Activated T-cell treated with anti-CD3 and anti-CD28 coated beads, Interleukin-2, amount 50 U/mL, for 72 hours (primary cell): ENCODE measurements at places on chromosomes 11 and 22. TPM values are rescaled to one million over a fixed set of nuclear protein-coding genes. Genes with fewer than 3 reads are reported as not detected.

The CNTF gene
- 4.5 TPM for total RNA-seq

The DDI1 gene
- not detected for total RNA-seq

GRCh38 chr11:35106595-35106994 is 32.4 kb upstream of the CD44 start:
- DNase-seq = no peak

DNA sequence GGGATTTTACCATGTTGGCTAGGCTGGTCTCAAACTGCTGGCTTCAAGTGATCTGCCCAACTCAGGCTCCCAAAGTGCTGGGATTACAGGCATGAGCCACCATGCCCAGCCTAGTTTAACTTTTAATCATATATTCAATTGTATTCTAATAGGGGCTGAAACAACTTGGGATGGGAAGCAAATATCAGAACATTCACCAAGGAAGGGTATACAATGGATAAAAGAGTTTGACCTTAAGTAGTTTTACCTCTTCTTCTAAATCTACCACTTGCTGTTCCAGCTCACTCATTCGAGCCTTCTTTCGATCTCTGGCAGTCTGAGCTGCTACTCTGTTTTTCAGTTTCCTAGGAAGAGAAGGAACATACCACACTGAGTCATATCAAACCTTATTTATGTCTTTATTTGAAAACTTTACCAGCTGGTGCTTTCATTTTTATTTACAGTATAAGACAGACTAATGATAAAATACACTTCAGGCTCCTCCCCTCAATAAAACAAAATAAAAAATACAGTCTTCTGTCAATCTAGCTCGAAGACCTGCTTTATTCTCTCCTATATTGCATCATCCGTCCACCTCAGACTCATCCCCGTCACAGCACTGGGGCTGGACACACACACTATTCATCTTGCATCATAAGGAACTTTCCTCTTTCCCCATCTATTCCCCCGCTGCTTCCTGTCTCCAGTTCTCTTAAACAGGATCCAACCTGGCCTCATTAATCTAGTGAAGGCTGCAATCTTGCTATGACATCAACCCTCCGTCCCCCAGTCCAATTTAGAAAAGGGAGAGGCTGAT is 1.4 kb downstream of the XBP1 start:
- DNase-seq = peak; percentile 53

The SLC43A3 gene
- total RNA-seq = 159 TPM

DNA sequence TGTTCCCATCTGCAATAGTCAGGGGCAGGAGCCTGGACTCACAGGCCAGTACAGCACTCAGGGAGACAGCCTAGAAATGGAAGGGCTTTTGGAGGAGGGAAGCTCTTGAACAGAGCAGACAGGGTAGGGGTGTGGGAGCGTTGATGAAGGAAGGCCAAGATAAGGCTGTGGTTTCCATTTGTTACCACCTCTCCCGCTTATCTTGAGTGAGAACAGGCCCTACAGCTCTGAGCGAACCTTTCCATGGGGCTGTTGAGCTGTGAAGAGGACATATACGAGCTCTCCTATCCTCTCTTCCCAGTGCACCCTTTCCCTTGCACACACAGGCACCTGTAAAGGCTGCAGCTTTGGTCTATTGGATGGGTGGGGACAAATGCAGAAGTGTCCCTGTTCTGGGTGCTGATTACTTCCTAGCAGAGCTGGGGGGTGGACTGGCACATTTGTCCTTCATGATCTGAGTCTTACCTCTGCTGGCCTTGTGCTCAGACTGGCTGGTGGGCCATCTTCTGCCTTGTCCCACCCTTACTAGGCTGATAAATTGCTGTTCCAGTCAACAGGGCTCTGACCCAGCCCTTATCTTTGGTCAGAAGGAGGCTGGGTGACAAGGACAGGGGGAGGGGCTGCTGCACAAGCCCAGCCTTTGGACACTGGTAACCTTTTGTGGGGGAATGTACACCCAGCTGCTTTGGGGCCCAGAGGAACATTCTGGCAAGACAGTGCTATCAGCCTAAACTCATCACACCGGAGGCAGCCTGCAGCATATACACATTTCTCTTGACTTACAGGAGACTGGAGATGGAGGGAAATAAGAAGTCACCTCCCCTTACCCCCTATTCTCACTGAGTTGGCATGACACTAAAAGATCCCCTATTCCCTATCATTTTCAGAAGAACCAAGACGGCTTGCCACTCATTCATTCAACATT is 80.1 kb upstream of the NNMT start:
- no peak for DNase-seq

DNA sequence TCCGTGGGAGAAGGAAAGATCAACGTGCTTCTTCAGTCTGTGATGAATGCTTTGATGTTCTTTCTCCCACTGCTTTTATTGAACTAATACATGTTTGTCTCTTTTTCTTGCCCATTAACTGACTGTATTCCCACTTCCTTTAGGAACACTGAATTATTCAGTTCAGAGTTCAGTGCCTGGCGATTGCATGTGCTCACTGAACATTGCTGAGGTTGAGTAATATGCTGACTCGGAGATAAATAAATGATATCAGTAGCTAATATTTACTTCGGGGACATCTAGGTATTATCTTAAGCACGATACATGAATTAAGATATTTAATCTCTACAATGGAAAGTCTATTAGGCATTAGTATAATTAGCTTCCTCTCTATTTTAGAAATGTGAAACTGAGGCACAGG is 102.3 kb upstream of the OR5AK2 start:
- DNase-seq = no peak

GRCh38 chr22:43262990-43263644 is 76.2 kb upstream of the TTLL12 start:
- peak; percentile 39 for DNase-seq

The CAVIN3 gene
- 15.1 TPM for total RNA-seq

DNA sequence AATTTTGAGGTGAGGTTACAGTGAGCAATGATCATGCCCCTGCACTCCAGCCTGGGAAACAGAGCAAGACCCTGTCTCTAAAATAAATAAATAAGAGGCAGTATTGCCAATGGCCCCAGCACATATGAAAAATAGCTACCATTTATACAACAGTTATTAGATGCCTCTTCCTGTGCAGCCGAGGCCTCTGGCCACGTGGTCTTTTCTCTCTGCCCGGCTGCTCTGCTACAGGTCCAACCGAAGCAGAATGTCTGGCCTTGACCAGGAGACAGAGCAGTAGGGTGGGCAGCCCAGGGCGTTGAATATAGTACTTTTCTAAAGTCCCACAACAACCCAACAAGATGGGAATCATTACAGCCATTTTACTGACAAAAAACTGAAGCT is 12.4 kb upstream of the OAF start:
- DNase-seq = no peak

- DNase-seq = no peak
These were observed 182.5 kb downstream of the CADM1 start for GRCh38 chr11:115321605-115322289.

- peak; percentile 88 for DNase-seq
These were observed at the start of gene PNPLA3 for GRCh38 chr22:43923631-43924464. TSS of gene PNPLA3 (plus strand) at chr22:43923805. CDS start at chr22:43923912, 107 bp downstream.

DNA sequence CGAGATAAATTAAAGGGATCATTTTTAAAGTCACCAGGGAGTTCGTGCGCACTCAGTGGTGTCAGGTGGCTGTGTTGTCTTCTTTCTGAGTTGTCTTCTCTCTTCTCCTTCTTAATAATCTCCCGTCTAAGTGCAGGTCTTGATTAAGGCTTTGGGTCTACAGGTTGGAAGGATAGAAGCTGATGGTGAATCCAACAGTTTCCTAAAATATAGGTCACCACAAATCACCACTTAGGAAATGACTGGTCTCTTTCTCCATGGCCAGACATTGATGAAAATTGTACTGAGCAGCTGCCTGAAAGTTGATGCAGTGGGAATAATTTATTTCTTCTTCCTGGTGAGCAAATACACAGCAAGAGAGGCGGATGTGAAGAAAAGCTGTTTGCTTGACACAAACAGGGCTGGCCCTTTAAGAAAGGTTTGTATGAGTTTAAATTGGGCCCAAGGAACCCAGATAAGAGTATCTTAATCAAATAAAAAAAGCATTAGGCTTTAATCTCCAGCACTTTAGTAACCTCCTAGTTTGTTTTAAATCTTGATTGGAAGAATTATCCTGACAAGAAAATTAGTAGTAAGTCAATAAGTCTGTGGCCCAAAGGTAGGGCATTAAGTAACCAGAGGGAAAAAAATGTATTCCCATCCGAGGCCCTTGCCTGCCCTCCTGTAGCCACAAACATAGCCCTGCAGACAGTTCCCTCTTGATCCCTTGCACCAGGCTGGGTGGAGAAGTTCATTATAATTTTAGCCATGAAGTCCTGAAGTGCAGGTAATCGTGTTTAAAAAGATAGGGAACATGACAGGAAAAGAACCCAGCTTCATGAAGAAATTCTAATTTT is 245.8 kb downstream of the KIRREL3 start:
- no peak for DNase-seq

DNA sequence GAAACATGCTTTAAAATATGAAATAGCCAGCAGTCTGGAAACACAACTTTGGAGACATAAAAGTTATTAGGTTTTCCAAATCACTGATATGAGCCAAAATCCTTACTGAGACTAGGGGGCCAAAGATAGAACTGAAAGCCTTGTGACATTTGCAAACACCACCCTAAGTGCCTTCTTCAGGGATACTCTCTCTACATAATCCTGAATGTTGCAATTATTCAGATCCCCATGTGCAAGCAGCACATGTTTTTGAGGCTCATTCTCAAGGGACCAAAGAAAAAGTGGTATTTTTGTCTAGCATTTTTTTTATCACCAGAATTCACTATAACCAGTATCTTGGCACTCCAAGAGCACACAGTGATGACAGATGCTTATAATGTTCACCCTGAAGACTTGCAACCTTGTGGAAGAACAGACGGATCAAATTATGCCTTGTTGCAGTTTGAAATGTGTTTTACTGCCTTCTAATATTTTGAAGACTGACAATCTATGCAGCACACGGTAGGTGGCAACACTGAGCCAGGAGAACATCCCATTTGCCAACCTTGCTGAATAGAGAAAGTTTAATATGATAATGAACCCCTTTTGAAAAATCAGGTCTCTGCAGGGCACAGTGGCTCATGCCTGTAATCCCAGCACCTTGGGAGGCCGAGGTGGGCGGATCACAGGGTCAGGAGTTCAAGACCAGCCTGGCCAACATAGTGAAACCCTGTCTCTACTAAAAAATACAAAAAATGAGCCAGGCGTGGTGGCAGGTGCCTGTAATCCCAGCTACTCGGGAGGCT is 78.5 kb downstream of the PLEKHA7 start:
- DNase-seq = peak; percentile 8

DNA sequence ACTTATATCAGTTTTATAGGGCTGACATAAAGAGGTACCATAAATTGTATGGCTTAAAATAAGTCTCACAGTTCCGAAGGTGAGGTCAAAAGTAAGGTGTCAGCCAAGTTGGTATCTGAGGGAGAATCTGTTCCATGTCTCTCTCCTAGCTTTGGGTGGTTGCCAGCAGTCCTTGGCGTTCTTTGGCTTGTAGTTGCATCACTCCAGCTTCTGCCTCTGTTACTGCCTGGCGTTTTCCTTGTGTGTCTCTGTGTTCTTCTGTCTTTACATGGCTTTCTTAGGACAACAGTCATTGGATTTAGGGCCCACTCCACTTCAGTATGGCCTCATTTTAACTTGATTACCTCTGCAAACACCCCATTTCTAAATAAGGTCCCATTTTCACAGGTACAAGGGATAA is 16.7 kb downstream of the MMP7 start:
- DNase-seq = no peak

DNA sequence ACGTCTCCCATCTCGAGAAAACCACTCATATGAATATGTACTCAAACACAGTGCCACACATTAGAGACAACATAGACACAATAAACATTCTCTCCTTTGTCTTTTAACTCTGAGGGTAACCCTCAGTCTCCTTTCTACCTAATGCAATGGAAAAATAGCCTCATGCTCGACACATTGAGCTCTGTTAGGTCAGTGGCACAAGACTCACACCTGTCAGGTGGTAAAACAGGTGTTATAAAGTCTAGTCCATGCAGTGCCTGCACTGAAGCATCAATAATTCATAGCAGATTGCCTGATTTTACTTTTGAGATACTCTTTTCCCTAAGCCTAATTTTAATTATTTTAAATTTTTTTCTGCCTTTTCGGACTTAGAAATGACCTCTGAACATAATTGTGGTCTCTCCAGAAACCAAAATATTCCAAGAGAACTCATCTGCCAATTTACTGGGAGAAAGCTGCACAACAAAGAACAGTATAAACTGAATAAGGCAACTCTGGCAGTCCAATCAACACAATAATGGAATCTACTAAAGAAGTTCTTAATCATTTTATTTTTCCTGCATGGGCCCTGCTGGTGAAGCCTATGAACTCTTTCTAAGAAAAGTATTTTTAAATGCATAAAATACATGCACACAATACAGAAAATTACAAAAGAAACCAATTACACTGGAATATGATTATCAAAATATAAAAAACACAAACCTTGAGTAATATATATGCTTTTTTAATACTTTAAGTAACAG is 9.9 kb downstream of the RDX start:
- DNase-seq = no peak

GRCh38 chr22:41831383-41831782 is 1.5 kb upstream of the SREBF2 start:
- DNase-seq = no peak

The A4GALT gene
- 0.46 TPM for total RNA-seq

GRCh38 chr11:35241531-35241930 is 102.6 kb downstream of the CD44 start:
- DNase-seq = no peak

GRCh38 chr11:57301711-57302423 is 22.9 kb downstream of the TNKS1BP1 start:
- no peak for DNase-seq

DNA sequence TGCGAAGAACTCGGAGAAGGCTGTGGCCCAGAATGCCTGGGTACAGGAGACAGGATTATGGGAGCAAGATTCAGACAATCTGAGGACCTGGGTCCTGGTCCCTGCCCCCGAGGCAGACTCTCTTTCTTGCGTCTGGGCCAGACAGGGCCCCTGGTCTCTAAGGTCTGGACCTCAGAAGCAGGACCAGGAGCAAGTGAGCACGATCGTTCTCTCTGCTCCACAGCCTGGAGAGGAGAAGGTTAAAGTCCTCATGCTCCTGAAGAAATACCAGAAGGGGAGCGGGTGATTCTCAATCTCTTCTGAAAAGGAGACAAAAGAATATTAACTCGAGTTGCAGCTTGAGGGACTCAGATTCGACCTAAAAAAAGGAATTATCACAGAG is 349.9 kb downstream of the CADM1 start:
- DNase-seq = no peak

DNA sequence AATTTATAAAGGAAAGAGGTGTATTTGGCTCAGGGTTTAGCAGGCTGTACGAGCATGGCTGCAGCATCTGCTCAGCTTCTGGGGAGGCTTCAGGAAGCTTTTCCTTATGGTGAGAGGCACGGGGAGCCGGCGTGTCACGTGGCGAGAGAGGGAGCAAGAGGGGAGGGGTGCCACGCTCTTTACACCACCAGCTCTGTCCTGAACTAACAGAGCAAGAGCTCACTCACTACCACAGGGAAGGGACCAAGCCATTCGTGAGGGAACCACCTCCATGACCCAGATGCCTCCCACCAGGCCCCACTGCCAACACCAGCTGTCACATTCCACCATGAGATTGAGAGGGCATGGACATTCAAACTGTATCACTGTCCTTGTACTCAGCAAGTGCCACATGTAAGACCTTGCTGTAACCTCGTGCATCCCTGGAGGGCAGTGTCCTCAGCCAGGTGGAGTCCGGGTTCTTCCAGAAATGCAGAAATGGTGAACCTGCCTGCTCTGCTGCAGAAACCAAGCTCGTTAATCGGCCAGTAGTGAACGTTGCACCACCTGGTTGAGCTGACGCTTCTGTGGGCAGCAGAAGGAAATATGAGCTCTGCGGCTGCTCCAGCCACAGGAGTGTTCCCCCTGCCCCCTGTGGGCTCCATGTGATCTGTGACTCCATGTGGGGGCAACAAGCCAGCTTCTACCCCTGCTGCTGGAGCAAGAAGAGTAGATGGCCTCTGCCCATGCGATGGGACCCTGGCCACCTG is 368.6 kb downstream of the TBC1D22A start:
- no peak for DNase-seq
